T-helper 1 cell (primary cell): ENCODE measurements at places on chromosomes 5 and 9.

DNA sequence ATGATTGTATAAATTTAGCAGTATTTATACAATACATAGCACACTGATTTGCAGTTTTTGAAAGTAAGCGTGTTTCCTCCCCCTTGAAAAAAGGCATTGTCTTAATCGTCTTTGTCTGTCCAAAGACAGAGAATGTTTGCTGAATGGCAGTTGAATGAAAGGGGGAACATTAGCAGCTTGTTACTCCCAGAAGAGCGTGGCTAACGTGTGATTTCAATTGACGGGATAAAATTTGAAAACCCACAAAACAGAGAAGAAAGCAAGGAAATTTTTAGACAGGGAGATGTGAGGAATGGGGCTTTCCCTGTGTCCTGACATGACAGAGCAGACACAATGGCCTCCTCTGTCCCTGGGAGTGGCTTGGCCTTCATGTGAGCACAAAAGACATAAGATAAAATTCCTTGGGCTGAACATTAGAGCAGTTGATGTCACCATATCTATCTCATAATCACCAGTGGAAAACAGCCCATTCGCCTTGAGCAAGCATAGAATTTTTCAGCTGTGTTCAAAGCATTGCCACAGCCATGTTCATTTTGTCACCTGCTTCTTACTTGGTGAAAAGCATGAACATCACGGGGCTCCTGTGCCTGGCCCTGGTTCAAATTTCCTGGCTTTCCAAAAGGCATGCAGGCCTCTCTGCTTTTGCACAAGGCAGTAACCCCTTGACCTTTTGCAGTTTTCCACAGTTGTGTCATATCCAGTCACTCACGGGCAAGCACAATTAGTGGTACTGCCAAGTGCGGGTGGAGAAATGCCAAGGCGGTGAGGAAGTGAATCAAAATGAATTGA is 126.9 kb downstream of the TLE1 start:
- no peak for DNase-seq

DNA sequence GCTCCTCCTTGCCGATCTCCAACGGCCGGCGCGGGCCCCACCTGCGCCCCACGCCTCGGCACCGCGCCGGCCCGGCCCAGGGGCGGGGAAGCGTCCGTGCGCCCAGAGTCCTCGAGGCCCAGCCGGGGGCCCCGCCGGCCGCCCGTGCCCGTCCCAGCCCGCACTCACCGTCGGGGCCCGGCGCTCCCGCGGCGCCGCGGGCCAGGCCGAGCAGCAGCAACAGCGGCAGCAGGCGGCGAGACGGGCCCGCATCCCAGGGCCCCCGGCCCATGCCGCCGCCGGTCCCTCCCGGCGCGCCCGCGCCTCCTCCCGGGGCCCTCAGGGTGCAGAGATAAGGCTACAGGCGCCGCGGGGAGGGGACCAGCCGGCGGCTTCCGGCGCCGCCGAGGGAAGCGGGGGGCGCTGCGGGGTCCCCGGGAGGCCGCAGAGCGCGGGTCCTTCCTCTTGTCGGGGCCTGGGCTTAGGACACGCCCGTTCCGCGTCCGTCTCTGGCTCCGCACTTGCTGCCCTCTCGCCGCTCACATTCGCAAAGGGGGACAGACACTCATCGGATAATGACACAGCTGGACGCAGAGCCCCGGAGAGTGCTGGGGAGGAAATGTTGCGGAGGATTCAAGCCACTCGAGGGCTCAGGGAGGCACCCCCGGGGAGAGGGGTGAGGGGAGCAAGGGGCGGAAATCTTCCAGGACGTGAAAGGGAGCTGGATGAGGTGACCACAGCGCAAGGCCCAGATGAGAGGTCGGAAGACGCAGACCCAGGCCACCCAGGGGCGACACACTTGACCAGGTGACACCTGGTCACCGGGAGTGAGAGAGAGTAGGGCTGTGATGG is at the start of gene SUSD1:
Gene SUSD1, minus strand, starts transcription at position 333 of the 831 bp plus-strand sequence. Its CDS starts 62 bp downstream, at position 271.
- no peak for DNase-seq

DNA sequence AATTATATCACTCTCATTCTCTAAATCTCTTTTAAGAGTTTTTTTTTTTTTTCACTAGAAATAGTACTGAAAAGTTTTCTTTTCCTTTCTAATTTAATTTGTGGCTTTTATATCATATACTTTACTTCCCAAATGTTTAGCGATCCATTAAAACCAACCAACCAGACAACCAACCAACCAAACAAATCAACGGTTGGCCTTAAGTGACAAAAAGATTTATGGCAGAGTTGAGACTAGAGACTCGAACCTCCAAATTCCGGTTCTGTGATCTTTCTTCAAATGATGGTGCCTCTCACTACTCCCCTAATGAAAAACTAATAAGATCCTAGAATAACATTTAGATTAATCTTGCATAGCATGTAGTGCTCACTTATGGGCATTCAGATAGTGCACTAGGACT is 45.3 kb upstream of the ACTBL2 start:
- DNase-seq, result no peak

DNA sequence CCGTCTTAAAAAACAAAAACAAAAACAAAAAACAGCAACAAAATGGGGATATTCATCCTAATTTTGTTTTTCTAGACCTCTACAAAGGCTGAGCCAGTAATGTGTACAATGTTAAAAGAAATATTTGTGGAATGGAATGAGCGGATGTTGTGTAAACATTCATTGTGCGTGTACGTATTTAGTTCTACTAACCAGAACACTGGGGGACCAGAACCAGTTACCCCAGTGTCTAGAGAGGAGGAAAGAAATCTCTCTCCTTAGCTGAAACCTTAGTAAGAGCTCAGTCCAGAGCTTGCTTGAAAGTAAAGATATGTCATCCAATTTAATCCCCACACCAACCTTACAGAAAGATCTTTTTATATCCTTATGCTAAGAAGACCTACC is 106.7 kb upstream of the CPEB4 start:
- no peak for DNase-seq

DNA sequence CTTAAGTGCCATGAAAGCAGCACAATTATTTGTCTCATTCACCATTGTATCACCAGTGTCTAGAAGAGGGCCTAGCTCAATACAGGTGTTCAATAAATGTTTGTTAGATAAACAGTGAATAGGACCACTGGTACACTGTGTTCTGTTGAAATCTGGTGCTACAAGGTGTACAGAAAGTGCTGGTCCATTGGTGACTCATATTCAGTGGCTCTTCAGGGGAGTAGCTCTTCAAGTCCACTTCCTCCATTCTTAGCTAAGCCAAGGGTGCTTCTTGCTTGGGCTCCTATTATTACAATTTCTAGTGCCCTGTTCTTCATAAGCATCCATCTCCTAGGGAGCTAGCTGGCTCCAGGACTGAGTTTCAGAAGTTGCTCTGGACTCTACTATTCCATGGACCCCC is 6.4 kb upstream of the FCHO2 start:
- DNase-seq, result no peak

GRCh38 chr5:78677777-78678668 is 29.5 kb upstream of the LHFPL2 start:
- no peak for DNase-seq

- DNase-seq, result no peak
These were observed 206.6 kb upstream of the HAPLN1 start for GRCh38 chr5:83927140-83927733.

DNA sequence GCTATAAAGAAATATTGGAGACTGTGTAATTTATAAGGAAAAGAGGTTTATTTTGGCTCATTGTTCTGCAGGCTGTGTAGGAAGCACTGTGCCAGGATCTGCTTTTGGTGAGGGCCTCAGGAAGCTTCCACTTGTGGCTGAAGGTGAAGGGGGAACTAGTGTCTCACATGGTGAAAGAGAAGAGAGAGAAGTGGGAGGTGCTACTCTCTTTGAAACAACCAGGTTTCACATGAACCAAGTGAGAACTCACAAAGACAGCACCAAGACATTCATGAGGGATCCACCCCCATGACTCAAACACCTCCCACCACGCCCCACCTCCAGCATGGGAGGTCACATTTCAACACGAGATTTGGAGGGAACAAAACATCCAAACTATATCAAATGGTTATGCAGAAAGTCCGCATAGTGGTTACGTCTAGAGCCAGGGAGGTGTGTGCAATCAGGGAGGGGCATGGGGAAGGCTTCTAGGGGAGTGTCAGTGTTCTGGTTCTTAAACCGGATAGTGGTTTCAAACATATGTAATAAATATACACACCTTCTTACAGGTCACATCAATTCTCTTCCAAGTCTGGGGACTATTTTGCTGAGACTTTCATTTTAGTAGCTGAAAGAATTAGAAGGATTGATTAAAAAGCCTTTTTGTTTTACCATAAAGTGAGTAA is 113.0 kb downstream of the TRIO start:
- no peak for DNase-seq

- DNase-seq, result no peak
These were observed 9.8 kb upstream of the KCNIP1 start for GRCh38 chr5:170494041-170494440.

- DNase-seq, result no peak
These were observed 632.6 kb upstream of the WWC1 start for GRCh38 chr5:167658889-167659288.

DNA sequence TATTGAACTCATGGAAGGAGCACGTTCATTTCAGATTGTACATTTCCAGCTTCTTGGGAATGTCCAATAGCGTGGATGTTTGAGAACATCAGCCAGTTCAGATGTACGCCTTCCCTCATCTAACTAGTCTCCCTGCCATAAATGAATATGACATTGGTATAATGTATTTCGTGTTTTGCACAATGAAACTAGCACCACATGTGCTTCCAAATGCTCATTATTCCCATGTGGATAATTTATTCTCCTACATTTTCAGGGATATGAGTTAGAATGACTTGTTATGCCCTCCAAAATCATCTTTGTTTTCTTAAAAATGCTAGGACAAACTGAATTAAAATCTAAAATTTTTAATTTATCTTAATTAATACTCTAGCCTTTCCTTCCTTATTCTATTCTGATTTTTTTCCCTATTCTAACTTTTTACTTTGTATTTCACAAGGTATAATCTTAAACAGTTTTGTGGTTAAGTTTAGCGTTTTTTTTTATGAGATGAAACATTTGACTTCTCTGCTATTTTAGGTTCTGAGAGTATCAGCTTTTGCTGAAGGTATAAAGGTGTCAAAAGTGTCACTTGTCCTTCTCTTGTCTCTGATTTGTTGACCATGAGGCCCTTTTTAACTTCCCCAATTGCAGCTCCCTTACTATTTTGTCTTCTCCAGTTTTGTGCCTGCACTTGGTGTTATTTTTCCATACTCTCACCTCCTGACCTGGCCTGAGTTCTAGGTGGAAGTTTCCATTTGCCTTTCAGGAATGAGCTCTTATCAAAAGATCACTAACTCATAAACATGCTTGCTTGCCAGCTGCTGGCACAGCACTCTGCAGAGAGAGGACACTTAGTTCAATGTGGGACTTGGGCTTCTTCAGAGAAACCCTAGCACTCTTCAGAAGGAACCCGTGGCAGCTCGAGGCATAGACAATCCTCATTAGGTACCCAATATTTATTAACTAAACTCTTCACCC is 106.8 kb downstream of the FRMD3 start:
- DNase-seq, result no peak

DNA sequence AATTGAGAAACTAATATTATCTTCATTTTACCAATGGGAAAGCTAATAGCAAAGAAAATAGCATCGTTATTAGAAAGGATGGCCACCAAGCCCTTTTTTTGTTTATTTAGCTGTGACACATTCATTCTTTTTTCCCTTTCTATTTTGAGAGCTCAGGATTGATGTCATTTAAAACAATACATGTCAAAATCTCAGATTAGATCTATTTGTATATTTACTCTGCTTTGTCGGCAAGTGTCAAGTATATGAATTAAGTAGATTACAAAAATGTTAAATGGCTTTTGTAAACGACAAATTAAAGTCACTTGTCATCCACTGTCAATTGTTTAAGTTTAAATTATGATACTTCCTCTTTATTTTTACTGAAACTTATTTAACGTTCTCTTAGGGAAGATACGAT is 118.9 kb downstream of the PAM start:
- DNase-seq, result no peak

DNA sequence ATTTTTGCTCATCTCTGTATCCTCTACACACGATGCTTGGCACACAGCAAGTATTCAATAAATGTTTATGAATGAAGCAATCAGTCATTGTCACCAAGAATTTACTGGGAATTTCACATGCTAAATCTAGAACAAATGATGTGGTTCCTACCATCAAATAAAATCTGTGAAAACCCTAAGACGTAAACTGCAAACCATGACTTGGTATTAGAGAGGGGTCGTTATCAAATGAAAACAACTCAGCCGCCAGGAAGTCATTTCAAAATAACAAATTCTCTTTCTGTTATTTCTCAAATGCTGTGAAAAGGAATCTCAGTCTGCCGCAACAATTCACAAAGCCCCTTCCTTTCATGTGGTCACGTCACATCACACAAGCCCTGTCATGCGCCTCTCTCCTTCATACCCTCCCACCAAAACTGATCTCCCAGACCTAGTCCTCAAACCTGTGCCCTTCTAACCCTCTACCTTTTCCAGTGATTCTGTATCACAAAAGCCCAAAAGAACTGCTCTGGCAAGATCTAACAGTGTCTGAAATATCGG is 173.6 kb downstream of the DEPDC1B start:
- DNase-seq, result no peak

DNA sequence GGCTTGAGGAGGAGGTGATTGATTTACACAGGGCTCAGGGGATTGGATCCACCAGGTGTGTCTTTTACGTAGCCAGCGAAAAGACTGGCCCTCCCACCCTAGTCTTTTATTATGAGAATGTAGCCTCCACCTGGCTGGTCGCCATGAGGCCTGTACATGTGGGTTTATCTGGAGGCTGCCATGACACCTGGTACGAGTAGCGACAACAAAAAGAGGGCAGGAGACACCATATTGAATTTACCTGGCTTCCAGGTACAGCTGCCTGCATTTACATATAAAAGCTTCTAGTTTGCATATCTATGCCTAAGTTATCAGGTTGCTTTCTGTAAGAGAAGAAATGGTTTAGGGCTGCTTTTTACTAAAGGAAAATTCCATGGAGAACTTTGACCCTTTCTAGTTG is 1173.7 kb upstream of the SEMA6A start:
- DNase-seq, result no peak
